ENCODE measurements at places on chromosomes 6 and 20.
A peak's percentile ranks its signal among the peaks of the same experiment; 100 is the strongest.

DNA sequence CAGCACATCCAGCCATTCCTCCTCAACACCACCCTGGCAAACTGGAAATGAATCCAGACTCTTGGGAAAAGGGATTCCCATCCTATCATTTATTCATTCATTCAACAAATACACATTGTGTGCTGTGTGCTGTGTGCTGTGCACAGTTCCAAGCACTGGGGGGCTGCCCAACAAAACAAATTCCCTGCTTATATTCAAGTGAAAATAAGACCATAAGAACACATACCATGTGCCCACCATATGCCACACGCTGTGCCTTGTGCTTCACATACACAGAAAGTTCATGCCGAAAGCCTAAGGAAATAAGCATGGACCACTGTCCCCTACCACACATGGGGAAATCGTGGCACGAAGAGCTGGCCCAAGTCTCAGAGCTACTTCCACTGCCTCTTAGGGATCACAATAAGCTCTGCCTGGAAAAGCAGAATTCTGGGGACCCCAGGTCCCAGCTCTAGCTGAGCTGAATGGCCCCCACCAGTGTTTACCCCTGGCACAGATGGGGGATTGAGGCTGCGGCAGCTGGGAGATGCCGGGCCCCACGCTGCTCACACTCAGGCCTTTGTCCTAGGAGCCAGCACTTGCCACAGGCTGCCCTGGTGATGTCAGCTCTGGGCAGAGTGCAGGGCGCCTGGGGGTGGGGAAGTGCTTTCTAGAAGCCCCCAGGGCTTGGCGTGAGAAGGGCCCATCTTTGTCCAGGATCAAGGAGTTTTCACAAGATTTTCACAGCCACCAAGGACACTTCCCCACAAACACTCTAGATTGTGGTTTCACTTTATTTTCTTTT lies 99.6 kb downstream of the PREX1 start:
- DNase-seq: no peak

- no peak for DNase-seq
Measured at GRCh38 chr6:1039746-1040145, 272.2 kb upstream of the FOXQ1 start.

- no peak for DNase-seq
Measured at GRCh38 chr6:19691465-19692167, 145.6 kb upstream of the ID4 start.

GRCh38 chr6:108163267-108163643 lies 2.6 kb upstream of the NR2E1 start:
- DNase-seq: no peak

DNA sequence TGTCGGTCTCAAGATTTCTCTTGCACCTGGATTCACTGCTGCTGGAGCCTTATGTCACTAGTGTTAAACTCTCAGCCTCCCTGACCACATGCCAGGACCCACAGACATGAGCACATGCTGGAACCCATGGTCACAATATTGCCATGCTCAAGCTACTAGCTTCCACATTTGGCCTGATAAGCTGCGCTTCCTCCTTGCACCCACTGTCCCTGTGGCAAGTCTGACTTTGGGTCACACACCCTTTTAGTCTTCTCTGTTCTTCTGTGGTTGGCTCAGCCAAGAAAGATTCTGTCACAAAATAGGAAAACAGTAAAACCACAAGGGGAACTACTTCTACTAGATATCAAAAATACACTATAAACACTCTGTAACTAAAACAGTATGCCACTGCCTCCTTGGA lies 68.9 kb upstream of the HDAC2 start:
- no peak for DNase-seq

- peak; percentile 77 for DNase-seq
Measured at GRCh38 chr6:33008944-33009861, at the start of gene HLA-DOA. TSS of gene HLA-DOA (minus strand) at chr6:33009591.

DNA sequence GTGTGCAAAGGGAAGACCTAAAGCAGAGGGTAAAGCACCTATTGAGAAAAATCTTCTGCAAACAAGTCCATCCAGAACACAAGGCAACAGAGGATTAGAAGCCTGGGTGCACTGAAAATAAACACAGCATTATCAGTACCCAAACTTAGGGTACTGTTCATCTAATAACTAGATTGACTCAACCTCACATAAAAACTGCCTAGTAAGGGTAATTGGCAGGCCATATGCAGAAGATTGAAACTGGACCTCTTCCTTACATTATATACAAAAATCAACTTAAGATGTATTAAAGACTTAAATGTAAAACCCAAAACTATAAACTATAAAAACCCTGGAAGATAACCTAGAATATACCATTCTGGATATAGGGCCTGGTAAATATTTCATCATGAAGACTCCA lies 91.2 kb upstream of the SIRPG start:
- DNase-seq: no peak

GRCh38 chr6:144252259-144252658 lies 32.9 kb upstream of the UTRN start:
- no peak for DNase-seq

GRCh38 chr6:83962582-83962981 lies 71.0 kb upstream of the MRAP2 start:
- DNase-seq: no peak

DNA sequence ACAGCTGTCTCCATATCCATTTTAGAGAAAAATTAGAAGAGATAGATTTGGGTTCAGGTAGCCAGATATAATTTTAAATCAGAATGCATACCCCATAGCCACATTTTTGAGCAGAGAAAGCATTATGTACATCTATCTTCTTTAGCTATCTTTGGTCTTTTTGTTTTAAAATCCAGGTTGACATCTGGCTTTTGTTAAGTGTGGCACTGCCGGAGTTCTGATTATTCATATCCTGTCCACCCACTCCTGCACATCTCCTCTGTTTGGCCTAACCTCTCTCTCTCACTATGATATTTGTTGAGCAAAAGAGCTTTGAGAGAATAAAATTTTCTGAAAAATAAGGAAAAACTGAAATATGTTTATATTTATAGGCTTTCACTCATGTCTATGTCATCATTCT lies 189.7 kb downstream of the PACRG start:
- DNase-seq: no peak

DNA sequence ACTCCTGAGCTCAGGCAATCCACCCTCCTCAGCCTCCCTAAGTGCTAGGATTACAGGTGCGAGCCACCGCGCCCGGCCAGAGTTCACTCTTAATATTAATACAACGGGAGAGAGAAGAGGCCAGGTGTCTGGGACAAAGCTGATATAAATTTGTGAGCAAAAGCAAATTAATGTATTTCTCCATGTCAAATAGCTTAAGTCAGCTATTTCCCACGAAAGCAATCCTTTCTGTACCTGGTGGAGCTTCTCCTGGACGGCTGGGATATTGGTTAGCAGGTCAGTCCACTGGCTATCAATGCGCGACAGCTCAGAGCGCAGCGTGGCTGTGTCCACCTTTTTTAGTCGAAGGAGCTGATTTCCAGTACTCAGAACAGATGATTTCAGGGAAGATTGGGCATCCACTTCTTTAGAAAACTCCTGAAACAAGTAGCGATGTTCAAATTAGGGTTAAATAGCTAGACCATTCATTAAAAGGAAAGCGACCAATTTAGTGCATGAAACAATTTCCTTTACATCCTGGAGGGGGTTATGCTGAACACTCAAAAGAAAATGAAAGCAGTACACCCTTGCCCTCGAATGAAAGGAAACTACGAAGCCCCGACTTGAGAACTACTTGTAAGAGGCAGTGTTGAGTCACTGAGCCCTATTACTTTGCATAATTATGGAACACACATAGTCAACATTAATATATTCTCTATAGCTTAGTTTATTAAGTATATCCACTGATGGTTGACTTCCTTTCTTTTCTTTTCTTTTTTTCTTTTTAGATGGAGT lies 403.4 kb downstream of the SYNE1 start:
- no peak for DNase-seq

DNA sequence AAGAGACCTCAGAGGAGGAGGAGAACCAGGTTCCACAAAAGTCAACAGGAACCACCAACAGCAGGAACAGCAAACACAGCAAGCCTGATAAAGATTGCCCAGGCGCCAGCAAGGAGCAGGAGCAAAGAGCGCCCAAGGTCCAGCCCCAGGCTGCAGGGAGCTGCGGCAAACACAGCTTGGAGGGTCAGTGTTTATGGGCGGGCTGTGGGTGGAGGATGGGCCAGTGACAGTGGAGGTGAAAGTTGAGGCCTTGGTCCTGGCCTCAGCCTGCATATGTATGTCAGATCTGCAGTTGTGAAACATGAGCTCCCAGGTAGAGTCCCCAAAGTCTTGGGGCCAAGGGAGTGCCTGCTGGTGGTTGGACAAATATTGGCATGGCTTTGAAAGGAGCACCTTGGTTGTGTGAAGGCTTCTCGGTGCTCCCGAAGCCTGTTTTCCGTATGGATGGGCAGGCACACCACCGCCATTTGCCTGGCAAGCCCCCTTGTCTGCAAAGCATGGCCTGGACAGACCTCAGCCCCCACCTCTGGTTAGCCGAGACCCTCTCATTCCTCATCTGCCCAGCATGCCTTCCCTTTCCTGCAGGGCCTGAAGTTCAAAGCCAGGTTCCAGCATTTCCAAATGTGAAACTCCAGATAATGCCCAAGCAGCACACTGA lies 2.0 kb upstream of the CAPN11 start:
- DNase-seq: peak; percentile 31

GRCh38 chr20:46275091-46275490 lies 33.2 kb downstream of the CDH22 start:
- DNase-seq: no peak

DNA sequence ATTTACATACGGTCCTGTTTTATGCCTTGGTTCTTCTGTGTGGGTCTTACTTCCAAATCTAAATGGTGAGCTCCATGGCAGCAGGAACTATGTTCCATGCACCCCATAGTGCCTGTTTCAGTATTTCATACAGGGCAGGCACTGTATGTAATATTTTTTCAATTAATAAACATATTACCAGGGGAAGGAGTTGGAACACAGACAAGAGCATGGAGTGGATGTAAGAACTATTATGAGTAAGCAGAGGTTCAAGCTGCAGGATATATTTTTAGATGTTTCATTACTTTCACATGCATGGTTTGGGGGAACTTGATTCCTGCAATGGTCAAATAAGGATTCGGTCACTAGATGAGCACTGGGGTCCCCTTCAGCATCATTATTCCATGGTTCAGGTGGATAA lies 108.3 kb downstream of the KIF13A start:
- DNase-seq: no peak

GRCh38 chr6:70811788-70812187 lies 144.1 kb downstream of the SMAP1 start:
- DNase-seq: no peak

- DNase-seq: no peak
Measured at GRCh38 chr6:157323966-157324300, 614 bp upstream of the TMEM242 start.

DNA sequence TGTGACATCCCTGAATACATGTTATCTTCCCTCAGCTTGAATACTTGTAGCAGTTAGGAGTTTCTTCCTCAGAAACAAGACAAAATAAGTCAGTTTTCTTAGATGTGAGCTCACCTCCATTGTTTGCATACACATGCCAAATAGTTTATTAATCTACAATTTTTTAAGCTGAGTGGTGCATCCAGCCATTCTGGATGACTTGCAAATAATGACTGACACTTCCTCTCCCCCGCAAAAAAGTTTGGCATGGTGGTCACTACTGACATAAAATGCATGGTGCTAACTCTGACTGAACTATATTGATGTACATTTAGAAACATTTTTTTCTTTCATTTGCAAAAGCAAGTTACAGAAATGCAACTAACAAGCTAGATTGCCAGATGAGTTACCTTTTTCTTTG lies 55.5 kb downstream of the CYB5R4 start:
- DNase-seq: no peak

DNA sequence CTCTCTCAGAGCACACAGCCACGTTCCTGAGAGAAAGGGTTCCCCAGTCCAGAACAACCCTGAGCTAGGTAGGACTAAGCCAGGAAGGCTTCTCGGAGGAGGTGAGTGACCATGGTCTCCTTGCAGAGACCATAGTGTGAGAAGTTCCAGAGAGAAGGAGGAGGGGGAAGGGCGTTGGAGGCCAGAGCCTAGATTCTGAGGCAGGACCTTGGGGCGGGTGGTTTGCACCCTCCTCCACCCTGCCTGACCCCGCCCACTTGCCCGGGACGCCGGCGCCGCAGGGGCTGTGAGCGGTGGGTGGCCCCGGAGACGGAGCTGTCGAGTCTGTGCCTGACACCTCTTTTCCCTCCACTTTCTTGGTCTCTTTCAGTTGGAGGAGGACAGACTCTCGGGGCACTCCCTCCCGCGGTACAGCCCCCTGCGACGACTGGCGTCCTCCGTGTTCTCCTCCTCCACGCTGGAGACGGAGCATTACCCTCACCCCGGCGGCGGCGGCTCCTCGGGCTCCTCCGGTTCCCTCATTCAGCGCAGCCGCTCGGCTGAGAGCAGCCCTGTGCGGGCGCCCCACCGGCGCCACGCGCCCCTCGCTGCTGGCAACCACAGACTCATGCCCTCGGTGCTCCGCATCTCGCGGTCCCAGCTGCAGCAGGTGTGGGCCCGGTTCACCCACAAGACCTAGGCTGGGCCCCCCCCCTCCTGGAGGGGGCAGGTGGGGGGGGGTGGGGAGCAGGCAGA lies 26.2 kb downstream of the TTBK1 start:
- no peak for DNase-seq

DNA sequence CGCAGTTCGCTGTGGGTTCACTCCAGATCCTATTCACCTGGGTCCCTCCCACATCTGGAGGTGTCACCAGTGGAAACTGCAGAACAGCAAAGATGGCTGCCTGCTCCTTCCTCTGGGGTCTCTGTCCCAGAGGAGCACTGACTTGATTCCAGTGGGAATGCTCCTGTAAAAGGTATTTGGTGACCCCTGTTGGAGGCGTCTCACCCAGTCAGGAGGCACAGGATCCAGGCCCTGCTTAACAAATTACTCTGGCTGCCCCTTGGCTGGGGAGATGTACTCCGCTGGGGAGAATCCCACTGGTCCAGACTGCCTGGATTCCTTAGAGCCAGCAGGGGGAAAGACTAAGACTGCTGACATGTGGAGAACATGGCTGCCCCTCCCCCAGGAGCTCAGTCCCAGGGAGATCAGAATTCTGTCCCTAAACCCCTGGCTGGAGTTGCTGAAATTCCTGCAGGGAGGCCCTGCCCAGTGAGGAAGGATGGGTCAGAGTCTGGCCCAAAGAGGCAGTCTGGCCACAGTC lies 483.0 kb downstream of the CBLN4 start:
- no peak for DNase-seq

GRCh38 chr6:21133901-21134300 lies 459.6 kb upstream of the SOX4 start:
- no peak for DNase-seq

DNA sequence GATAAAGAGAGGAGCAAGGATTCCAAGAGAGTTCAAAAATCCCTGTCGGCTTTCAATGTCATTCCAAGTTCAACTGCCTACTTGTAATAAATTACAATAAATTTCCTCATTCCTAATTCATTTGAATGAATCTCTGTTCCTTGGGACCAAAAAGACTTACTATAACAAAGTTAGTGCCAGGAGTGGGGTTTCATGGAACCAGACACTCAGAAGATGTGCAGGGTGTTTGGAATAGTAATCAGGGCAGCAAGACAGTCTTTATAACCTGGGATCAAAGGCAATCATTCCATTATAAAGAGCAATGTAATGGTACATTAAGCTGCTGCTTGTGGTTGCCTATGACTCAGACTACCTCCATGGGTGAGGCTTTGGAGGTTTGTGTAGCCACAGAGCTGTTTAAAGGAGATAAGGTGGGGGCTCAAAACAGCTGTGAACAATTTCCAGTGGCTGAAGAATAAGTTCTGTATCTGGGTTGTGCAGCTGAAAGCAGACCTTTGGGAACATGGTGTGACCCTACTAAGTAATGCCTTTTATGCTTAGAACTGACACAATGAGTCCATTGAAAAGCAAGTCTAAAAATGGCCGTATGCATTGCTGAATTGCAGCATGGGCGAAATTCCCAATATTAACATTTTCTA lies 159.9 kb downstream of the LINC00237 start:
- DNase-seq: no peak

- no peak for DNase-seq
Measured at GRCh38 chr6:42380228-42380979, 71.3 kb downstream of the TRERF1 start.

GRCh38 chr20:17863577-17864292 lies 104.9 kb downstream of the SNX5 start:
- no peak for DNase-seq
